ENCODE measurements at places on chromosomes 12 and 14. TPM values are rescaled to one million over a fixed set of nuclear protein-coding genes. Genes with fewer than 3 reads are reported as not detected.

GRCh38 chr14:95126906-95127530 is 30.3 kb downstream of the DICER1 start:
- no peak for DNase-seq

- no peak for DNase-seq
Observed at GRCh38 chr14:95575840-95576473, 41.1 kb downstream of the GLRX5 start.

The ACOT6 gene
- not detected for total RNA-seq

DNA sequence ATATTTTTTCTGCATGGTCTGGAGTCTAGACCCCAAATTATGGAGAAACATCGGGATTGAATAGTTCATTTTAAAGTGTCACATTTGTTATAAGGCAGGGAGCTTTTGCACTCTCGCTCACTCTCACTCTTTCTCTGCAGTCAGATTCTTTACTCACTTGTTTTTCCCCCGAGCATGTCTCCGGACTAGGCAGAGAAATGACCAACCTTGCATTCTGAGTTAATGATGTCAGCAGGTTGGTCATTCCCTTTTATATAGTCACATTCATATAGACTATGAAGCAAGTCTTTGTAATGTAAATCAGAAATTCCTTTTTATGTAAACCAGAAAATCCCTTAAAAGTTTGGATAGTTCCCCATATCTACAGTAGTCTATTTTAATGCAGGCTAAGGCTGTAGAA is 4.1 kb downstream of the C12orf75 start:
- DNase-seq, result no peak

- no peak for DNase-seq
Observed at GRCh38 chr14:24422261-24422660, 7.2 kb downstream of the CBLN3 start.

GRCh38 chr12:75592086-75592485 is 80.7 kb upstream of the KRR1 start:
- no peak for DNase-seq

The WNK1 gene
- 48.5 TPM for total RNA-seq

- no peak for DNase-seq
Observed at GRCh38 chr12:18358930-18359329, 97.6 kb downstream of the PIK3C2G start.

DNA sequence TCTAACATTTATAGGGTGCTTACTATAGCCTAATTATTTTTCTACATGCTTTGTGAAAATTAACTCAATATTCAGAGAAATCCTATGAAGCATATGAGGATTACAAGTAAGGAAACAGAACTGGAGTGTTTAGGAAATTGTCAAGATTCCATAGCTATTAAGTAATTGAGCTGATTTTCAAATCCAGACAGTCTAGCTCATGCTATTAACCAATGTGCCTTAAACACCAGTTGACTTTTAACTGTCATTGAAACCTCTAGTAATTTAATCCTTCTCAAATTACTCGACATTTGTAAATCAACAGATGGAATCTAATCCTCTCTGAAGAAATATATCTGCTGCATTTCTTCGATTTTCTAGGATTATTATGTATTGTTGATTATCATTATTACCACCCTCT is 488.9 kb downstream of the MDGA2 start:
- no peak for DNase-seq

DNA sequence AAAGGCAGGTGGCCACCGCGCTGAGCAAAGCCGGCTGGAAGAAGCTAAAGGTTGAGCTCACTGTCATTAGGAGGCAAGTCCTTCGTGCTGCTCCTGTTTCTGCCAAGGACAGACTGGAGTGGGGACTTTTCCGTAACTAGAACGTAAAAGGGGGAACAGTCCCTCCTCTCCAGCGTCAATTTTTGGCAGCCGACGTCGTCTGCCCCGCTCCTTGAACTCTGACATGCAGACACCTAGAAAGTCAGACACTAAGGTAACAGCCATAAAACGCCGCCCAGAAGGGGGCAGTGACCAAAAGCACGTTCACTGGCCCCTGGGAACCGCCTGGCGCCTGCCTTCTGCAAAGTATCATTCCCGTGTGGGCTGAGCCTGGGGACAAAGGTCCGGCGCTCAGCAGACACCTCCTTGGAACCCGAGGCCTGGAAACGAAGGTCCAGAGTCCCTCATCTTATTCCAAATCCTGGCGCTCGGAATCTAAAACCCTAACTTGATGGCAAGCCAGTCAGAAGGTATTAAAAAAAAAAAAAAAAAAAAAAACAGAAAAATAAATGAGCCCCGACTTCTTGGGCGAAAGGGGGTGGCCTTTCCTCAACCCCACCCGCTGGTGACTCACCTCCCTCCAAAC is 1.1 kb upstream of the LRP1 start:
- no peak for DNase-seq

DNA sequence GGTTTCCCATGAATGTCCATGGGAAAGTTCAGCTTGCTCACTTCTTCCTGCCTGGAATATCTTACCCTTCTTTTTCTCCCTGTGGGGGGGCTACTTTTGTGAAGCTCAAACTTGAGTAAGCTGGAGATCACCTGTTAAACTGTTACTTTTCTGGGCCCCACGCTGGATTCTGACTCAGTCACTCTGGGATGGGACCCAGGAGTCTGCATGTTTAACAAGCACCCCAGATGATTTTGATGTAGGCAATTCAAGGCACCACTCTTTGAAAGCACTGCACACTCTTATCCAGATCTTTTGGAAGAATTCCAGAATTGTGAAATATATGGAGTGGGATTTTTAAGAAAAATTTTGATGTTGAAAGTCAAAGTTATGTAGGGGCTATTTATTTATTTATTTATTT is 46.3 kb upstream of the IGF1 start:
- DNase-seq, result no peak

GRCh38 chr14:95614349-95614748 is 71.9 kb upstream of the TCL1B start:
- DNase-seq, result no peak

- no peak for DNase-seq
Observed at GRCh38 chr12:98973395-98973794, 328.3 kb downstream of the APAF1 start.

DNA sequence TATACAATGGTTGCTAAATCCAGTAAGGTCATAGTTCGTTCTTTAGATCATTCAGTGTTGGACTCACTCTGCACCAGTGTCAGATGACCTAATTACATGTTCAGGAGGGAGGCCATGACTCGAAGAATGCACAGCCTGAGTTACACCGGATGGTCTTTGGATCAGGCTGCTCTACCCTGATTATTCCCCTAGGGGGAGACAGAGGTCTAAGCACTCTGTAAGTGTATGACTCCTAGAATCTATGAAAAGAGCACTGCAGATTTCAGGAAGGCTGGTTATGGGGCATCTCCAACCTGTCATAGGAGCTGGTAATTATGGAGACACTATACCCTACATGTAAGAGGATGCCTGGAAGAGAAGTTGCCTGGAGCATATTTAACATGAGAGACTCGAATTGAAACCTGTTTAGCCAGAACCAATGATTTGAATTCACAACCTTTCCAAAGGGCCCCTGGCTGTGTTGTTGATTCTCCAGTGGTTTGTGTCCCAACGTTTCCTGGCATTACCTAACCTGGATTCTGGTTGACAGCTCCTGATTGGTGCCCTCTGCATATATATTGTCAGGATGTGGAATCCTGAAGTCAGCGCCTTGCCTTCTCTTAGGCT is at the start of gene MUCL1:
Gene MUCL1, plus strand, starts transcription at position 584 of the 606 bp plus-strand sequence. CDS start 67 bp downstream, outside the sequence.
- peak; percentile 5 for DNase-seq

GRCh38 chr14:89276424-89276975 is 140.5 kb downstream of the FOXN3 start:
- no peak for DNase-seq

The RERG gene
- total RNA-seq, result 1.6 TPM

- DNase-seq, result peak; percentile 20
Observed at GRCh38 chr12:127559349-127560040, 707.5 kb upstream of the TMEM132C start.

- DNase-seq, result peak; percentile 46
Observed at GRCh38 chr12:53995378-53996239, 4.4 kb upstream of the HOXC9 start.

The PLEKHH1 gene
- total RNA-seq, result 7.3 TPM

The PLCZ1 gene
- not detected for total RNA-seq

The BHLHE41 gene
- 0.41 TPM for total RNA-seq

GRCh38 chr12:101924618-101925017 is 47.2 kb downstream of the DRAM1 start:
- no peak for DNase-seq

DNA sequence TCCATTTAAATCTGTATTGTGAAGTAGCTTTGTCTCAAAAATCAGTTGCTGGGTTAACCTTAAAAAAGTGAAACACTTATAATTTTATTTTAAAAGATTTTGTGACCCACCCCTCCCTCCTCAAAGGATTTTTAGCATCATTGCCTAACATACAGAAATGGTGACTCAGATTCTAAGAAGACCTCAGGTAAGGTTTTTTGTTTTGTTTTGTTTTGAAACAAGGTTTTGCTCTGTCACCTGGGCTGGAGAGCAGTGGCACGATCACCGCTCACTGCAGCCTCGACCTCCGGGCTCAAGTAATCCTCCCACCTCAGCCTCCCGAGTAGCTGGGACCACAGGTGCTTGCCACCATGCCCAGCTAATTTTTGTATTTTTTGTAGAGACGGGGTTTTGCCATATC is 74.2 kb downstream of the GNS start:
- no peak for DNase-seq

- DNase-seq, result no peak
Observed at GRCh38 chr14:76786601-76787000, 25.3 kb downstream of the VASH1 start.

The ABCD2 gene
- 18.3 TPM for total RNA-seq

The AMIGO2 gene
- total RNA-seq, result 21.2 TPM

GRCh38 chr12:116160231-116160630 is 117.3 kb downstream of the MED13L start:
- no peak for DNase-seq

DNA sequence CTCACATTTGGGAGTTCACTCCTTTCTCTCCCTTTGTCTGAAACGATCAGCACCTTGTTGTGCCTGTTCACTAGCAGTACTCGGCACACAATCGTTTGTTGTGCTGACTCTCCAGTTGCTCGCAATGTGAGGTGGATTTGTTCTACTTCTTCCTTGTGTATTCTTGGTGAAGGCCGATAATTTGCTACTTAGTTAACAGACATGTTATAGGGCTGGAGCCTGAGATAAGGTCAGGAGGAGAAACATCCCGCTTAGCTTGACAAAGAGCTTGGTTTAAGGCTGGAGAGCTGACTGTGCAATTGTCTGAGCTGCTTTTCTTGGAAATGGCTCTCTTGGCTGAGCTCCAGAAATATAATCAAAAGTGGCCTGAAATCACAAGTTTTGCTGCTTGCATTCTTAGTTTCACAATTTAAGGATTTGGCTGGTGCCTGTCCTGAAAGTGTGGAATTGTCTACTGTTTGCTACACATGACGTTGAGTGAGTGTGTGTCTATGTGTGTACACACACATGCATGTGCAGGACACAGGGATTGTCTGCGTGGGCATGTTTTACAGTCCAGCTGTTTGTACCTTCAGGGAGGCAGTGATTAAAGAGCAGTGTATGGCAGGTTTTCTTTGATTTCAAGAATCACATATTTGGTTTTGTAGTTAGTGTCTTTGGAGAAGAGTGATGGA is 77.7 kb downstream of the ARF6 start:
- DNase-seq, result no peak

DNA sequence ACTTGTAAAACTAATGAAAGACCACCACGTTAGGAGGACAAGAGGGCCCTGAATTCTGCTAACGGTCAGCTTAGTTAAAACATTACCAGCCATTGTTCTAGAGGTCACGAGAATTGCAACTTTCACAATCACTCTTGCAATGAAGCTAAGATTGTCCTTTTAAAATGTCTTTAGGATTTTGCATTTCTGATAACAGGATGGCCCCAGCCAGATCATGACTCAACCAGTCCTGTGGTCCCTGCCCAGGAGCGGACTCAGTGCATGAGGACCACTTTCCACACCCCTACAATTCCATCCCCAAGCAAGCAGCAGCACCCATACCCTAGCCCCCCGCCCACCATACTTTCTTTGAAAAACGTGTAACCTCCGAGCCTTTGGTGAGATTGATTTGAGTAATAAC is 28.7 kb downstream of the HSP90AA1 start:
- no peak for DNase-seq

The RFX4 gene
- total RNA-seq, result 2.9 TPM

GRCh38 chr12:3145033-3145432 is 67.9 kb downstream of the TSPAN9 start:
- DNase-seq, result no peak

The KLRC3 gene
- total RNA-seq, result 2.9 TPM

The RNASE3 gene
- total RNA-seq, result not detected

- DNase-seq, result no peak
Observed at GRCh38 chr14:51356381-51356780, 116.3 kb downstream of the TMX1 start.

GRCh38 chr12:80413462-80413861 is 30.6 kb upstream of the PTPRQ start:
- no peak for DNase-seq

The ABCC9 gene
- 13.0 TPM for total RNA-seq

GRCh38 chr14:96790186-96790585 is 7.0 kb upstream of the VRK1 start:
- DNase-seq, result no peak

DNA sequence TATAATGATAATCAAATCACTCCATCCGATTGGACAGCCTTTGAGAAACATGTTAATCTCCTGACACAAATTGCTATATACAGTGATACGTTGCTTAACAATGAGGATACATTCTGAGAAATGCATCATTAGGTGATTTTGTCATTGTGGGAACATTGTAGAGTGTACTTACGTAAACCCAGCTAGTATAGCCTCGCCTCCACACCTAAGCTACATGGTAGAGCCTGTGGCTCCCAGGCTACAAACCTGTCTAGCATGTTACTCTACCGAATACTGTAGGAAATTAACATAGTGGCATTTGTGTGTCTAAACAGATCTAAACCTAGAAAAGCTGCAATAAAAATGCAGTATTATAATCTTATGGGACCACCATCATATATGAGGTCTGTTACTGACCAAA is 128.6 kb upstream of the PWP1 start:
- no peak for DNase-seq

GRCh38 chr12:71349950-71350349 is 89.6 kb upstream of the LGR5 start:
- no peak for DNase-seq

The CMTM5 gene
- total RNA-seq, result 1.6 TPM

DNA sequence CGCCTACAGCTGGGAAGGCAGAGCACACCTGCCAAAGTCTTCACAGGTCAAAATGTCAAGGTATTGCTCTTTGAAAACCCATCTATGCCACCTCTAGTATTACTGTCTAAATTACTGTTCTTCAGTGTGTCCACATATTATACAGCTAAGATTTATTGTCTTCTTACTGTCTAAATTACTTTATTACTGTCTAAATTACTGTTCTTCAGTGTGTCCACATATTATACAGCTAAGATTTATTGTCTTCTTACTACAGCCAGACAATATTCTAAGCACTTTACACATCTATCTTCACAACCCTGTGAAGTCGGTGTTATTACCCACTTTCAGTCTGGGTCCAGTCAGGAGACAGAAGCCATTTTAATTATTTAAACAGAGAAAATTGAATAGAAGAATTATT is 173.9 kb downstream of the MYRFL start:
- no peak for DNase-seq

The SLC7A7 gene
- total RNA-seq, result 2.0 TPM
